ENCODE measurements at places on chromosomes 7 and 10. TPM values are rescaled to one million over a fixed set of nuclear protein-coding genes. Genes with fewer than 3 reads are reported as not detected.
A peak's percentile ranks its signal among the peaks of the same experiment; 100 is the strongest.

Gene FAM25A
- not detected for total RNA-seq

Gene MRC1
- 0.05 TPM for total RNA-seq

Gene MMP21
- total RNA-seq: not detected

Gene SPOCK2
- total RNA-seq: 253 TPM

Gene LRRC17
- total RNA-seq: not detected

Gene CRTAC1
- total RNA-seq: not detected

DNA sequence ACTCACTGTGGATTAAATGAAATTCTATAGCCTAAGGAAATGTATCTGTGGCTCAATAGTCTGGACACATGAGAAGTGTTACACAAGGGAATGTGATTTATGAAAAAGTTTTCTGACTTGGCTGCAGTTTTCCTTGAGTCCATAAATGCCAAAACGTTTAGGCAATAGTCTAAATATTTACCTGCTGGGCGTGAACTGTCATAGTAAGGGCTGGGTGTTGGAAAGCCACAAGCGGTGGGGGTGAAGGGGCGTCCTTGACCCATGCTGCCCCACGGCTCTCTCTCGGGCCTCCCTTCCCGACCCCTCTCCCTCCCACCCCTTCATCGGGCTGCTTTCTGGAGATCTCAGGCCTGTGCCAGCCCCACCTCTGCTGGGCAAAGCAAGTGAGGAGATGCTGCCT lies 223.7 kb downstream of the BUB3 start:
- H3K36me3 ChIP-seq: no peaks in the 10 kb centered on the region
- no peaks in the 10 kb centered on the region for H3K4me1 ChIP-seq
- DNase-seq: no peak
- no peak overlapping the region for H3K4me3 ChIP-seq
- peaks cover 9% of the 10 kb centered on the region for H3K27me3 ChIP-seq

- no peak overlapping the region for H3K4me3 ChIP-seq
- H3K27me3 ChIP-seq: no peaks in the 10 kb centered on the region
- H3K4me1 ChIP-seq: peaks cover 3% of the 10 kb centered on the region
- no peak overlapping the region for H3K27ac ChIP-seq
- H3K36me3 ChIP-seq: no peaks in the 10 kb centered on the region
Measured at GRCh38 chr7:150964593-150965111, 13.5 kb downstream of the KCNH2 start.

DNA sequence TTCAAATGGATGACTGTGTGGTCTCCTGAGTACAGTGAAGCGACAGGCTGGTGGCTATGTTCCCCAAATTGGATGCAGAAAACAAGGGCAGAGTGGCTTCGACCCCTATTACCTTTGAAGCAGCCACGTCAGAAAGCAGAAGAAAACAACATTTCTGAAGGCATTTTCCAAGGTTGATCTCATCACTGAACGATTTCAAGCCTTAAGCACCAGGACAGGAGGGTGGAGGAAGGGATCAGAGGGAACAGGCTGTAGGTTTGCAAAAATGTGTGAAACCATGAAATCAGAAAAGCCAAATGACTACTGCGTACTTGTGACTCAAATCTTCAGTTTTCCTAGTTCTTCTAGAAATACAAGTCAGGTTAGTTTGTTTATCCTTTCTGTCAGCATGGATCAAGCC lies 181.0 kb upstream of the TMEM106B start:
- H3K4me1 ChIP-seq: peaks cover 5% of the 10 kb centered on the region
- H3K27ac ChIP-seq: no peak overlapping the region
- no peaks in the 10 kb centered on the region for H3K36me3 ChIP-seq
- no peak for DNase-seq
- no peak overlapping the region for H3K4me3 ChIP-seq

DNA sequence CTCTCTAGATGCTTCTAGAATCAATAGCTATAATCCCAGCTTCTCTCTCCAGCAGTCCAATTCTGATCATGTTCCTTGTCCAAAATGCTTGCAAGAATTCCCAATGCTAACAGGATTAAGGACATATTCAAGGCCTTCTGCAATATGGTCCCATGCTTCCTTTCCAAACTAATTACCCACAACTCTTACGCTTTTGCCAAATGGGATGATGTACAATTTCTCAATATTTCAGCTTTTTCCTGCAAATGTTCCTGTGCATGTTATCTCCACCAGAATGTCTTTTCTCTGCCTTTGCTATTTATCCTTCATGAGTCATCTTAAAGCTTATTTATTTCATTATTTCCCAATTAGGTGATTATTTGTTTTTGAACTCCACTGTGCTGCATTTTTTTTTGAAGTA lies 556.4 kb downstream of the SORCS1 start:
- no peak for DNase-seq
- H3K36me3 ChIP-seq: no peaks in the 10 kb centered on the region
- no peak overlapping the region for H3K4me3 ChIP-seq
- peaks cover 4% of the 10 kb centered on the region for H3K27me3 ChIP-seq
- no peak overlapping the region for H3K27ac ChIP-seq

DNA sequence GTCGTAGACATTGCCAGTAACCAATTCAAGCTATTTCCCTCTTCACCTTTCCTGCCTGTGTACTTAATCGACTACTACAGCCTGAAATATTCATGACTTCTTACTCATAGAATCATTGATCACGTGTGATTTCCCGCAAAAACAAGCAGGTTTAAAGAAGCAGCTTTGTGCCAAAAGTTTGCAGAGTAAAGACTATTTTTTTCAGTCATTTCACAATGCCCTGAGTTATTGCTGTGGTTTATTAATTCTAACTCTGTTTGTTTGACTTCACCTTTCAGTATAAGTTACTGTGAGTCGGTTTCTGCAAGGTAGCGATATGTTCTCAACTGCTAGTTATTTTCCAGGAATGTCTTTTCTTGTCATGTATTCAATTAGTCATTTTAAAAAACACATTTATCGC lies 995.3 kb downstream of the SORCS1 start:
- no peak overlapping the region for H3K27ac ChIP-seq
- no peaks in the 10 kb centered on the region for H3K4me1 ChIP-seq
- DNase-seq: no peak

DNA sequence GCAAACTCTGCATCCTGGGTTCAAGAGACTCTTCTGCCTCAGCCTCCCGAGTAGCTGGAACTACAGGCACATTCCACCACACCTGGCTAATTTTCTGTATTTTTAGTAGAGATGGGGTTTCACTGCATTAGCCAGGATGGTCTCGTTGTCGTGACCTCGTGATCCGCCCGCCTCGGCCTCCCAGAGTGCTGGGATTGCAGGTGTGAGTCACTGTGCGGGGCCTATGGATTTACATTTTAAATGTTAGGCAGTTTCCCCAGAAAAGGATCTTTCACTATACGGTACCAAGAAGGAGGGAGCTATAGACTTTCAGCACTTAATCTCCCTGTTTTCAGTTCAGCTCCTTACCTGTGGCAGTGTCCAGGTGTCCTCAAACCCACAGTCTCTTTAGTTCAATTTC lies 50.8 kb downstream of the SIRT1 start:
- H3K27me3 ChIP-seq: no peaks in the 10 kb centered on the region
- H3K4me3 ChIP-seq: no peak overlapping the region
- no peak overlapping the region for H3K27ac ChIP-seq
- DNase-seq: no peak
- H3K36me3 ChIP-seq: peaks cover 4% of the 10 kb centered on the region

- no peak overlapping the region for H3K27ac ChIP-seq
- H3K36me3 ChIP-seq: no peaks in the 10 kb centered on the region
- peaks cover 14% of the 10 kb centered on the region for H3K4me1 ChIP-seq
- H3K4me3 ChIP-seq: no peak overlapping the region
Measured at GRCh38 chr7:120994512-120995410, 6.2 kb downstream of the CPED1 start.

DNA sequence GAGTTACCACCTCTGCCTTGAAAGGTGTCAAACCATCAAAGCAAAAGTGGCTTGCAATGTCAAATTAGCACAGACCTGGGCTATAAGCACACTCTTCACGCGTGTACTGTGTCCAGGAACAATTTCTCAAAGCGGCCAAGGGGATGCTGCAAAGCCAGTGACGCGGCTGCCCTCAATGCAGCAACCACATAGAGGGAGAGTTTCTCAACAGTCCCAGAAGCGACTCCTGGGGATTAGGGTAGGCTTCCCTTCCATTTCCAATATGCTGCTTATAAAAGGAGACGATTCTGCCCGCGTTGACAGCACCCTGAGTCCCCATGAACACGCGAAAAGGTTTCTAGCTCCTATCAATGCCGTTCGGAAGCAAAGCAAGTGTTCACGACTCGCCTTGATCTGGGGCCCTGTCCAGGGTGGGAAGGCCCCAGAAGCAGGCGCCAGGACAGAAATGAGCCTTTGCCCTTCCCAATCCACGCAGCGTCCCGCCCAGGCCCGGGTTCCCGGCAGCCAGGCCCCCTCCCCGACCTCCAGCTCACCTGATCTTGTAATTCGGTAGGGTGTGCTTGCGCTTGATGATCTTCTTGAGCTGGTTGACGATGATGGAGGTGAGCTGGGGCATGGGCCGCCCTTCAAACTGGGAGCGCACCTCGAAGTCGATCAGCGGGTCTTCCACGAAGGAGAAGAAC lies 1.3 kb downstream of the PDZD8 start:
- peak overlapping the region; percentile 17 for H3K27ac ChIP-seq
- peak; percentile 29 for DNase-seq
- no peaks in the 10 kb centered on the region for H3K36me3 ChIP-seq
- H3K4me1 ChIP-seq: peaks cover 44% of the 10 kb centered on the region
- peak overlapping the region; percentile 87 for H3K4me3 ChIP-seq

DNA sequence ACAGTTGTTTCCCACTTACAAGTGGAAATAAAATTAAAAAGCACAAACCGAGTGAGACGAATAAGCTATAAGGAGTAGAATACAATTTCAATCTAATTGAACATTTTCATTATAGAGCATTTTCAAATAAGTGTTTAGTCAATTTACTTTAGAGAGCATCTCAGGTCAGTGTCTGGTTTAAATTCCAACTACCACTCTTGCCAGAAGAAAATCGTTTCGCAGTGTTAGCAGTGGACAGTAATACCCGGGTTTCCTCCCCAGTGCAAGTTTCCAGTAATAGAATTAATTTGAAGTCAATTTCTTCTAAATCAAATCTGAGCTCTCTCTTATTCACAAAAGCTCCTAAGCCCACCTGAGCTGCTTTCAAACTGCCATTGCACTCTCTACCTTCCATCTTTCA lies 45.7 kb downstream of the CREB3L2 start:
- H3K27me3 ChIP-seq: no peaks in the 10 kb centered on the region
- H3K36me3 ChIP-seq: no peaks in the 10 kb centered on the region
- no peak for DNase-seq

DNA sequence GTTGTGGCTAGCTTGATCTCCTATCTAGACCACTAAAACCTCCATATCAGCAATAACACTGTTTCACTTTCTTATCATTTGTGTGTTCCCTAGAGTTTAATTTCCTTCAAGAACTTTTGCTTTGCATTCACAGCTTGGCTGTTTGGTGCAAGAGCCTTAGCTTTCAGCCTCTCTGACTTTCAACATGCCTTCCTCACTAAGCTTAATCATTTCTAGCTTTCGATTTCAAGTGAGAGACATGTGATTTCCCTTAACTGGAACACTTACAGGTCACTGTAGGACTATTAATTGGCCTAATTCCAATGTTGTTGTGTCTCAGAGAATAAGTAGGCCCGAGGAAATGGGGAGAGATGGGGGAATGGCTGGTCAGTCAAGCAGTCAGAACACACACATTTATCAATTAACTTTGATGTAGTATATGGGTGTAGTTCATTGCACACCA lies 10.6 kb upstream of the BPGM start:
- no peak for DNase-seq
- H3K27me3 ChIP-seq: no peaks in the 10 kb centered on the region
- H3K4me1 ChIP-seq: peaks cover 43% of the 10 kb centered on the region
- H3K4me3 ChIP-seq: peak overlapping the region; percentile 77
- H3K36me3 ChIP-seq: peaks cover 4% of the 10 kb centered on the region

DNA sequence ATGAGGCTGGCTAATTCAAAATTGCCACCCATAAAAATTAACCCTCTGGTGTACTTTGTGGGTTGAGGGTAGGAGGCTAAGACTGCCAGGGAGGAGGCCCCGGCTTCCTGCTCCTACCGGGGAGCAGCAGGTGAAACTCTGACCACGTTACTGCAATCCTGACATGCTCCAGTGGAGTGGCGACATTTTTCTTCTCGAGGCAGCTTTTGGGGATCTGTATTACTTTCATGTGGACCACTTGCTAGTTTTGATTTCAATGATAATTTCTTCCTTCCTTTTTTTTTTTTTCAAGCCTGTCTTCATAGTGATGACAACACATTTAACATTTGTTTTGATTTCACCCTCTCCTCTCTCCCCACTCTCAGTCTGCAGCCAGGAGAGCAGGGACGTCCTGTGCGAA lies 14.6 kb downstream of the GATA3 start:
- H3K27ac ChIP-seq: peak overlapping the region; percentile 66
- DNase-seq: no peak
- H3K4me1 ChIP-seq: peaks cover 98% of the 10 kb centered on the region
- no peaks in the 10 kb centered on the region for H3K27me3 ChIP-seq
- peak overlapping the region; percentile 93 for H3K4me3 ChIP-seq
- H3K36me3 ChIP-seq: peaks cover 40% of the 10 kb centered on the region

- no peaks in the 10 kb centered on the region for H3K4me1 ChIP-seq
- H3K27ac ChIP-seq: no peak overlapping the region
- no peak for DNase-seq
- no peaks in the 10 kb centered on the region for H3K27me3 ChIP-seq
Measured at GRCh38 chr10:20776384-20777118, 120.6 kb downstream of the NEBL start.

- peaks cover 9% of the 10 kb centered on the region for H3K27me3 ChIP-seq
- no peak for DNase-seq
- peaks cover 8% of the 10 kb centered on the region for H3K36me3 ChIP-seq
- H3K4me1 ChIP-seq: peaks cover 17% of the 10 kb centered on the region
- no peak overlapping the region for H3K4me3 ChIP-seq
- H3K27ac ChIP-seq: no peak overlapping the region
Measured at GRCh38 chr10:47449102-47449978, 34.6 kb downstream of the ANXA8 start.

GRCh38 chr10:13899941-13900340 lies 313.2 kb downstream of the PRPF18 start:
- H3K4me1 ChIP-seq: peaks cover under 1% of the 10 kb centered on the region
- no peaks in the 10 kb centered on the region for H3K27me3 ChIP-seq
- no peak overlapping the region for H3K4me3 ChIP-seq
- H3K36me3 ChIP-seq: no peaks in the 10 kb centered on the region
- no peak overlapping the region for H3K27ac ChIP-seq
- DNase-seq: no peak

DNA sequence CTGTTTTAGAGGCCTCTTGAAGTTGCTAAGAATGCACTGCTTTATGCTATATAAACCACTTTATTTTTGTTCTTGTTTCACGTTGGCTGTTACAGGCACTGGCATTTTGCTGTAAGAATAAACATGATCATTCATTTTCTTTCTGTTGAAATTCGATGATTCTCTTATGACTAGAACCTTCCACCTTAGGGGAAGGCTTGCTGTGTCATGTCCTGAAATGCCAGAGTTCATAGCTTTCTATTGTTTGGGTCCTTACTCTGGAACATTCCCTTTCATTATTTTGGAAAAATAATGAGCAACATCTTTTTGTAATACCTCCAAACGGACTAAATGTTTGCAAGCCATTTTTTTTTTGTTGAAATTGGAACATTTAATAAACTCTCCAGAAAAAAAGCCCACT lies 495.1 kb upstream of the POT1 start:
- no peak overlapping the region for H3K27ac ChIP-seq
- H3K27me3 ChIP-seq: no peaks in the 10 kb centered on the region
- H3K4me1 ChIP-seq: no peaks in the 10 kb centered on the region
- no peak overlapping the region for H3K4me3 ChIP-seq
- H3K36me3 ChIP-seq: peaks cover 2% of the 10 kb centered on the region
- DNase-seq: no peak

Data from activated T-cell treated with anti-CD3 and anti-CD28 coated beads, Interleukin-2, amount 50 U/mL, for 72 hours (primary cell).